ENCODE measurements at places on chromosomes 1 and 21.

- DNase-seq = no peak
Measured at GRCh38 chr1:198902655-198903054, 263.8 kb downstream of the PTPRC start.

DNA sequence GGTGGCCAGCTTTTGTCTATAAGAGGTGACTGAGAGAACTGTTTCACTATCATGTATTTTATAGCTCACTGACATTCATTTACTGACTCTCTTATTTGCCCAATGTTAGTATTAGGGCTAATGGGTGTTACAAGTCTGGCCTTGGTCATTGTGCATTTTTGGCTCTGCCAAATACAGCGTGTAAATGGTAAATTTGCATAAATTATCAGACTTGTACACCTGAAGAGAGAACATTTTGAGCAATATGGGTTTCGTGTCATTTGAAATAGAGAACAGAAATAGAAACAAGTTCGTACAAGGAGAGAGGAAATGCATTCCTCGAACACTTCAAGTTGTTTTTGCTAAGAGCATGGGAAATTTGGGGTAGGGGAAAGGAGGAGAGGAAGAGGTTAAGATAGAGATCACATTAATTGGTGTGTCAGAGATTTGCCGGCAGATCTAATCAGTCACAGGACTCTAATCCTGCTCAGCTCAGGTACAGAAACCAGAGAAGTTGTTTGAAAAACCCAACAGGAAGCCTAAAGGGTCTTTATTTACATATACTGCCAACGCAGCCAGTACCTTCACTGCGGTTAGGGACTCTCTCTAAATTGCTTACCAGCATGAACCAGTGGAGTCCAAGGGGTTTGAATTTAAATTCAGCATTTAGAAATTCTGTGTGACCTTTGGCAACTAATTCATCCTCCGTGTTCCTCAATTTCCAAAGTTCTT, 261.5 kb downstream of the GPATCH2 start:
- DNase-seq = no peak

- no peak for DNase-seq
Measured at GRCh38 chr1:31421371-31422040, 8.5 kb downstream of the SERINC2 start.

- DNase-seq = no peak
Measured at GRCh38 chr1:211566431-211567025, 12.4 kb downstream of the SLC30A1 start.

GRCh38 chr1:235838021-235838420, 28.7 kb downstream of the LYST start:
- no peak for DNase-seq

GRCh38 chr1:245213066-245213831, 58.5 kb downstream of the KIF26B start:
- DNase-seq = no peak

- no peak for DNase-seq
Measured at GRCh38 chr1:174689524-174689923, 241.8 kb downstream of the GPR52 start.

DNA sequence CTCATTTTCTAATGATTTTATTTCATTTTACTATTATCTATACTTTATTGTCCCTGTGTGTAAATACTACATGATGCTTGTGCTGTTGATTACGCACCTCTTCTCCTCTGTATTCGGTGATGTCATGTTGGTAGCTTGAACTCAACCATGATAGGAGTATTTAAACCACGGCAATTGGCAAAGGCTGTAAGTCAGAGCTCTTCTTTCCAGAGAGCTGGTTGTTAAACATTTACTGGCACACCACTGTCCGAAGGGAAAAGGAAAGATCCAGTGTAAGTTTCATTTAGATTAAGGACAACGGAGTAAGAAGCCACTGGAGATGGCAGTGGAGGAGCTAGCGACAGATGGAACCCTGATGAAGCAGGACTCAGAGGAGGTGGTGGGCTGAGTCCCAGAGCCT, 93.4 kb upstream of the KCNE2 start:
- no peak for DNase-seq

DNA sequence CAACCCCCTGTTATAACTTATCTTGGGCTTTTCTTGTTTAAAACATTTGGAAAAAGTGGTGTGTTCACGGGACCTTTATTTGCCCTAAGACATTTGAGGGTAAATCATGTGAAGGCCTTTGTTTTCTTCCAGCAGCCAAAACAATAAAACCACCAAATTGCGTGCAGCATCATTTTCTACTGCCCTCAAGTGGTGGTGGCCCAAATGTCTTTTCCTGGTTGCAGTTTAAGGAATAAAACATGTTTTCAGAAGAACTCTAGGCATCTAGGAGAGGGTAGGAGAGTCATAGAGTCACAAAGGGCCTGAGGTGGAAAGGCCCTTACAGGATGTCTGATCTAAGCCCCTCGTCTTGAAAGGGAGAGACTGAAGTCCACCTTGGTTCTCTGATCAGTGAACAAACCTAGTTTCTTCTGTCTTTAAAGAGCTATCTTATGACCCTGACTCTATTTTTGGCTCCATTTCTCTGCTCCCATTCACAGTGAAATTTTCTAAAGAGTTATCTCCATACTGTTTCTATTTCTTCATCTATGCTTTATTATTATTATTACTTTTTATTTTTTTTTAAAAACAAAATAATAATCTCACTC, 16.0 kb upstream of the EPS15 start:
- no peak for DNase-seq

DNA sequence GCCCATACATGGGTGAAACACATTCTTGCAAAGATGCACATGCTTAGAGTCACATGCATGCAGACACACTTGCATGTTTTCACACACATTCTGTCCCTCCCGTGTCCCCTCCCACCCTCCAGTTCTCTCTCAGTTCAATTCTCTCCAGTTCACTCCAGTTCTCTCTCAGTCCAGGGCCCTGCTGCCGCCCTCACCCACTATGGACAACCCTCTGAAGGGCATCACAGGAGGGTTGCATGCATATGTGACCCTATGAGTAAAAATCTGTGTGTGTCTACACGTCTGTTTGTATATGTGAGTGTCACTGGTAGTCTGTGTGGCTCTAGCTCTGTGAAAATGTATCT, 21.8 kb upstream of the ADGRB2 start:
- no peak for DNase-seq

DNA sequence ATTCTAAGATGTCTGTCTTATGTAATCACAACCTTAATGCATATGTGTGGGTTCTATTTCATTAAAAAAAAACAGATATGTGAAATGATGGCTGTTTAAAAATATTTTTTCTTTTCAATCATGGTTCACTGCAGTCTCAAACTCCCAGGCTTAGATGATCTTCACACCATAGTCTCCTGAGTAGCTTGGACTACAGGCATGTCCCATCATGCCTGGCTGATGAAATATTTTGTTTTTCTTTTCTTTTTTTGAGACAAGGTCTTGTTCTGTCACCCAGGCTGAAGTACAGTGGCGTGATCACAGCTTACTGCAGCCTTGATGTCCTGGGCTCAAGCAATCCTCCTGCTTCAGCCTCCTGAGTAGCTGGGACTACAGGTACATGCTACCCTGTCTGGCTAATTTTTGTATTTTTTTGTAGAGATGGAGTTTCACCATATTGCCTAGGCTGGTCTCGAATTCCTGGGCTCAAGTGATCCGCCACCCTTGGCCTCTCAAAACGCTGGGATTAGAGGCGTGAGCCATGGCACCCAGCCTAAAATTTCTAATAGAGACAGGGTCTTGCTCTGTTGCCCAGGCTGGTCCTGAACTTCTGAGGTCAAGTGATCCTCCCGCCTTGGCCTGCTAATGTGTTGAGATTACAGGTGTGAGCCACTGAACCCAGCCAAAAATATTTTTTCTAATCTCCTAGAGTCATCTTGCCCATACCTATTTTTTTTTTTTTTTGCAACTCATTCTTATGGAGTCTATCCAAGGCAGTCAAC, 67.6 kb downstream of the GIPC2 start:
- no peak for DNase-seq

- no peak for DNase-seq
Measured at GRCh38 chr1:210505601-210506496, 177.1 kb downstream of the HHAT start.

DNA sequence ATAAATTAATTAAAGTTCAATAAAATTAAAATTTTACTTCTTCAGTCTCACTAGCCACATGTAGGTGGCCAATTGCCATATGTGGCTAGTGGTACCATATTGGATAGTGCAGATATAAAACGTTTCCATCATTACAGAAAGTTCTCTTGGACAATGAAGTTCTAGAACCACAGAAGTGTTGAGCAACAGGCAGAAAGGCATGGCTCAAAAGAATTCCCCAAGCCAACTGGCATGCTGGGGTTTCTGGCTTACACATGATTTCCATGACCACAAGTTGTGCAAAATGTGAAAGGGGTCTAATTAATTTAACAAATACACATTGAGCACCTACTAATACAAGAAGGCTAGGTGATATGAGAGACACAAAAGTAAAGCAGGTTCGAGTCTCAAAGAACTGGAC, 72.2 kb upstream of the CDC42BPA start:
- DNase-seq = no peak

- no peak for DNase-seq
Measured at GRCh38 chr1:55823541-55824250, 608.5 kb upstream of the USP24 start.

DNA sequence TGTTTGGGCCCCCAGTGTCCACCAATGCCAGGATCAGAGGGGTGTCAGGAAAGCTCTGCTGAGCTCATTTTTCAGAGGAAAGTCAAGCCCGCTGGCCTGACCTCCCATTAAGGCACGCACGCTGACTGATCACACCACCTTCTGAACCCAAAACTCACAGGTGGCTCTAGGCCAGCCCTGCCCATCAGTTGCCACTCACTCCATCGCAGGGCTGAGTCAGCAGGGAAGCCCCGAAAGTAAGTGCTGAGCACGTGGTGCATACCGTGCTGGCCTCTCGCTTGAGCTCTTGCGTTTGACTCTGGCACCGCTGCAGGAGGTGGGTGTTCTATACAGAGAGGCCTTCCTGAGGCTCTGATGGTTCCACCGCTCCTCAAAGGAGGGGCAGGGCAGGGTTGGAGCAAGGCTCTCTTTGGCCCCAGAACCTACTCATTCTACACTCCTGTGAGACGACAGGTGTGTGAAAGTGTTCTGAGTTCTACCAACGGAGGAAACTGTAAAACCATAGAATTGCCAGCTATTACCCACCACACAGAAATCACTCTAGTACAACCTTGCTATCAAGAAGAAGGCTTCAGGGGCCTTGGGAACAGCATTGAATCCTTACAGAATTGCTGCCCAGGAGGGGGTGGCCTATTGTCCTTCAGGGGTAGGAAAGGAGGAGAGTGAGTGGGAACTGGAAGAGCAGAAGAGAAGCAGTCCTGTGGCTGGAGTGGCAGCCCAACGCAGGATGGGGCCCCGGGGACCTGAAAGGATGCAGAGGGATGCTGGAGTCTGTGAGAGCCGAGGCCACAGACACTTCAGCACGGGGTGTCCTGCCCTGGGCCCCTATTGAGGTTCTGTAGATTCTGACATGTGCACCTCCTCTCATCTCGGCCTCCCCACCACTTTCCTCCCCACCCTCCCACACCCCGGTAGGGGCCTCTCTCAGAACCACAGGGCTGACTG, 214.7 kb upstream of the EDN2 start:
- DNase-seq = no peak

DNA sequence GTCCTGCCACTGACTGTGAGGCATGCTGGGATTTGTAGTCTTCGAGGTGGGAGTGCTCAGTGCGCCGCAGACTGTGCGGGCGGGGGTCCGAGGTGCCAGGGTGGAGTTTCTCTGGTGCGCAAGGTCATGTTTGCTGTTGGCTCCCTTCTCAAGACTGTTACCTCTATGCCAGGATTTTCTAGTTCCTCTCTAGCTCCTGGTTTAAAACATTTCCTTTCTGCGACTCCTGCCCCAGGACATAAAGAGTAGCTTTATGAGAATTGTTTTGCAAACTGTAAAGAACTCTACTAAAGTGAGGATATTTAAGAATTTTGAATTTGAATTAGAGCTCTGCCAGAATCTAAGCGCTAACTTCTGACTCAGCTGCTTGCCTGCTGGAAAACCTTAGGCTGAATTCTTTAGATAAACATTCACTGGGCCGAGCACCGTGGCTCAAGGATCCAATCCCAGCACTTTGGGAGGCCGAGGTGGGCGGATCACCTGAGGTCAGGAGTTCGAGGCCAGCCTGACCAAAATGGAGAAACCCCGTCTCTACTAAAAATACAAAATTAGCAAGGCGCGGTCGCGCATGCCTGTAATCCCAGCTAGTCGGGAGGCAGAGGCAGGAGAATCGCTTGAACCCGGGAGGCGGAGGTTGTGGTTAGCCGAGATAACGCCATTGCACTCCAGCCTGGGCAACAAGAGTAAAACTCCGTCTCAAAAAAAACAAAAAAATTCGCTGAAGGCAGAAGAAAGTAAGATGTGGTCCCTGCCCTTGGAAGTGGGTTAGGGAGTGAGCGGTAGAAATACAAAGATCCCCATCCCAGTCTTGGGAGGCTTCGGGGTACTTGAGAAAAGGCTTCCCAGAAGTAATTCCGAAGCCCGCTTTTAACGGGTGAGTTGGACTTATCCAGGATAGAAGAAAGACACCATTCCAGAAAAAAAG, 992 bp upstream of the USP48 start:
- DNase-seq = no peak

DNA sequence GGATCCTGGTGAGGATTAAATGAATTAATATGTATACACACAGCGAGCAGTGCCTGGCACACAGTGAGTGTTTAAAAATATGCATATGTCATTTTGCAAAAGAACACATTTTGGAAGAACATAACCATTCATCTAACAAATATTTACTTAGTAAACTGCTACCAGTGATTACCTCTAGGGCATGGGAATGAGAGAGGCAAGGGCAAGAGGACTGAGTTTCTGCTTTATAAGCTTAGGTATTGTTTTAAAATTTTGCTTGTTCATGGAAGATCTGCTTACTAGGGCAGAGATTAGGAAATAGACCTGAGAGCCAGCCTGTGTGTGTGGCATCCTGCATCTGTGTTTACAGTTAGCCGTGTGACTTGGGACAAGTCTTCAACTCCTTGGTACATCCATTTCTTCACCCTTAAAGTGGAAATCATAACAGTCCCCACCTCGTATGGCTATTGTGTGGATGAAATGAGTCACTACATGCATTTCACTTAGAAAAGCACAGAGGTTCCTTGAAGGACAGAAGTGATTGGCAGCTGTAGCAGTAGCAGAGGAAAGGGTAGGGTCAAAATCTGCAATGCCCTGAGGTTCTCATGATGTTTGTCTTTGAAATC, 198.5 kb upstream of the FMN2 start:
- no peak for DNase-seq

DNA sequence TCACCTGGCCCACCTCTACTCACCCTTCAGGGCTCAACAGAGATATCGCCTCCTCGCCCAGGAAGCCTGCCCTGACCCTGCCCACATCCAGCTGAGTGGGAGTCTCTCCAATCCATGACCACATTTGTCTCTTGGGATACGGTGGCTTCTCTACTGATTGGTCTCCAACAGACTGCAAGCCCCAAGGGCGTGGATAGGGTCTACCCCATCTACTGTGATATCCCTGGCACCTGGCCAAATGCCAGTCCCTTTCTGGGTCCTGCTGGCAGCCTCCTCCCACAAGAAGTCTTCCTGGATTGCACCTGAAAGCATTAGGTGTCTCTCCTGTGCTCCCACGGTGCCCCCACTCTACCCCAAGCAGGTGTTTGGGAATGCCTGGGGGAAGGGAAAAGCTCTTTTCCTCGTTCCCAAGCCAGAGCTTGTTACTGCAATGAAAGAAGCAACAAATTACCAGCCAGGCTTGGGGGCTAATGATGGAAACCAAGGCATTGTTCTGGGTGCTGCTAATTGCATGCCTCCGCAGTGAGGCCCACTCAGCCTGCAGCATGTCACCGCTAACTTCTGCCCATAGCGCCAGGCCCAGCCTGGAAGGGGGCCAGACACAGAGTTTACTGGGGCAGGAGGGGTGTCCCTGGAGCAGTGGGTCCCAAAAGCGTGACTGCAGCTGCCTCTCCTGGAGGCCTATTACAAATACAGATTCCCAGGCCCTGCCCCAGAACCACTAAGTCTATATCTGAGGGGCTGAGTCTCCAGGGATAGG, 90.7 kb upstream of the IFFO2 start:
- DNase-seq = no peak

- DNase-seq = no peak
Measured at GRCh38 chr1:45123358-45123757, 83.0 kb downstream of the ZSWIM5 start.
